ENCODE measurements at places on chromosomes 3 and 15. TPM values are rescaled to one million over a fixed set of nuclear protein-coding genes. Genes with fewer than 3 reads are reported as not detected.

DNA sequence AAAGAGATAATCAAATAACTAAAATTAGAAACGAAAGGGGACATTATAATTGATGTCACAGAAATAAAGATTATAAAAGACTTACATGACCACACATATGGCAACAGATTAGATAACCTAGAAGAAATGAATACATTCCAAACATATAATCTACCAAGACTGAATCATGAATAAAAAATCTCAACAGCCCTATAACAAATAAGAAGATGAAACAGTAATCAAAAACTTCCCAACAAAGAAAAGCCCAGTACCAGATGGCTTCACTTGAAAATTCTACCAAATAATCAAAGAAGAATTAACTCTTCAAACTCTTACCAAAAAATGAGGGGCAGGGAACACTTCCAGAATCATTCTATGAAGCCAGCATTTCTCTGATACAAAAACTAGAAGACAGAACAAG, 11.8 kb downstream of the TOP2B start:
- no peak for DNase-seq

DNA sequence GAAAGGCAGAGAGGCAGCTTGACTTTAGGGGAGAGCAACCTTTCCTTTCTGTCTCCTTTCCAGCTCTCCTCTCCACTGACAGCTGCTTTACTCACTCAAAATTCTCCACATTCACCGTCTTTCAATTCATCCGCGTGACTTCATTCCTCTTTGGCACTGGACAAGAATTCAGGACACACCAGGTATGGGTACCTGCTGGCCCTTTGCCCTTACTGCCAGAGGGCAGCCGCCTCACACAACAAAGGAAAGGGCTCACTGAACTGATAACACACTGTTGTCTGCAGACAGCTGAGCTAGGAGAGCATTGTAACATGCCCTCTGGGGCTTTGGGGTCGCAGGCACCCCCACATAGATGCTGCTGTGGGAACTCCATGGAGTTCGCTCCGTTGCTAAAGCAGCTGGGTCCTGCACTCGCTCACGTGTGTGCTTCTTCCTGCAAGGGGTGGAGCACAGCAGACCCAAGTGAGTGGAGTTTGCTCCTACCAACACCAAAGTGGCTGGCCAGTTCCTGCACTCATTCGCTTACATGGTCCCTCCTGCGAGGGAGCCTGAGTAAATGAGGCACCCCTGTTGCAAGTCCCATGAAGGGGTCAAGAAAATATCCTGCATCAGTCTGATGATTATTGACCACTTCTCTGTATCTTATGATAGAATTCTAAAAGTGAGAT, 79.0 kb upstream of the SGO1 start:
- no peak for DNase-seq

- DNase-seq = no peak
Observed at GRCh38 chr15:57537072-57537471, 54.6 kb upstream of the MYZAP start.

DNA sequence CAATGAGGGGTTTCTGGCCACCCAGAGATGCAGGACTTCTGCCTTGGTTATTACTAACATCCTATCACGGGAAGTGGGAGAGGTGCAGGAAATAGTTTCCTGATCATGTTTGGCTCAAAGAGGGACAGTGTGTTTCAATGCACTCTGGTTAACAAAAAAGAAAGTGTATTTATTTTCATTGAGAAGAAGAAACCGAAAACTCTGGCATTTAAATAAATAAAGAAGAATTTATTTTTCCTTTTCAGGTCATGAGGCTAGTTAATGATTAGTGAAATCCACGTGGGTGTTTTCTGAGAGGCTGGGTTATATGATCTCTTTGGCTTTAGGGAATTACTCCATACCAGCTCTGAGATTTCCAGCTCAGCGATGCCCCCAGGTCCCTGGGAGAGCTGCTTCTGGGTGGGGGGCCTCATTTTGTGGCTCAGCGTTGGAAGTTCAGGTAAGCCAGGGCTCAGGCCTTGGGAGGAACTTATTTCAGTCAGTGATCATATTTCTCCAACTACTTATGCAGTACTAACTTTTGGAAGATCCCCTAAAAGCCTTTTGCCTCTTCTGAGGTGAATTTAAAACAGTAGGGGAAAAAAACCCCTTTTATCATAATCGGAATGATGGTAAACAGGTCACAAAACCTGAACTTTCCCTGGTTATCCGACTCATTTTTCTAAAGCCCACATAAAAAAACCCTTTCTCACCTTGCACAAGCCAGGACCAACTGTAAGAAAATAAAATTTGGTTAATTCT, at the start of gene PLA1A:
TSS of gene PLA1A (plus strand) at position 338 of the 741 bp plus-strand sequence. CDS start at position 367, 29 bp downstream.
- no peak for DNase-seq

DNA sequence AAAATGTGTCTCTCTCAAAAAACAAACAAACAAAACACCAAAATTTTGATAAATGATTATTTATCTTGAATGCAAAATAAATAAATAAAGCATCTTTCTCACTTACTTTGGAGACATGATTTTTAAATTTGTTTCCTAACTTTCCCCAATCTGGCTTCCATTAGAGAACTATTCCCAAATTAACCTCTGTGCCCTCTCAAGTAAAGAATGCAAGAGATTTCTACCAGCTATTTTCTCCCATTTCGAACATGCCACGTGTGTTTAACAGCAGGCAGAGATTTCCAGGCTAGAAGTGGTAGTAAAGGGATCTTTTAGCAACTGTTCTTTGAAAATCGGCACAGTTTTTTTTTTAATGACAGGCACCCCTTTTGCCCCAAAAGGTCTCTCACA, 269.1 kb downstream of the SHQ1 start:
- DNase-seq = no peak

CNBP gene
- total RNA-seq = 372 TPM
